ENCODE measurements at places on chromosomes 5 and 9. TPM values are rescaled to one million over a fixed set of nuclear protein-coding genes. Genes with fewer than 3 reads are reported as not detected.

DNA sequence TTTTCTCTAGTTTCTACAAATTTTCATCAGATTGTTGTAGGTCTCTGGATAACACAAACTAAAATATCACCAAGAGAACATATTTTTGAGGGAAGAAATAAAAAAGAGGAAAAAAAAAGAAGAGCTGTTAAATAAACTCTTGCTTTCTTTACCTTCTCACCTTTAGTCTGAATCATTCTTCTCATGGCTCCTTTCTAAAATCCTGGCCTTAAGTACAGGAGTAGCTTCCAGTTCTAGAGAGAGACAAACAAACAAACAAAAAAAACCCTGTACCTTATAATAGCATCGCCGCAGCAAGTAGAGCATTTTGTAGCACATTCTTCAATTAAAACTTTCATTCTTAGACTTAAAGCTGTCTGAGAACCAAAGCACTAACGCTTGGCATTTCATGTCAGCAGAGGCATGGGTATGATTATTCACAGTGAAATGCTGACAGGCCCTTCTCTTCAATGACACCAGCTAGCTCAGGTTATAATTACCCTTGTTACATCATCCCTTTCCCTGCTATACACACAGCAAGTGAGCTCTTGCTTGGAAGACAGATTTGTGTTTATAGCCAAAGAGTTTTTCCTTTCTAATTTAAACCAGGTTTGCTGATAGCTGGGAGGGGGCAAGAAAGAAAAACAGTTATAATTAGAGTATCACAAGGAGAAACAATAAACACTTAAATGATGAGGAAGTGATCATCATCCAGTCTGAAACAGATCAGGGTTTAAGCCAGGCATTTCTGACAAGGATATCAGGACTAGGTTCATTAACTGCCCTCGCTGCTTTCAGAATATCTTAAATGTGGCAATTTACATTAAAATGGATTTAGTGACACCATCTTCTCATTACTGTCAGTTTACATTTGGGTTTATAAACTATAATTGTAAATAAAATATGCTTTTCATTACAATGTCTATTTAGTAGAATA is 510.9 kb upstream of the ZNF608 start:
- DNase-seq: no peak

- peak; percentile 74 for DNase-seq
These were observed 325.1 kb downstream of the GADD45G start for GRCh38 chr9:89929673-89930480.

- DNase-seq: peak; percentile 56
These were observed 464.9 kb downstream of the TLE1 start for GRCh38 chr9:81224166-81225081.

- DNase-seq: no peak
These were observed 27.1 kb upstream of the IFNA14 start for GRCh38 chr9:21266733-21267484.

GRCh38 chr5:171264843-171265242 is 44.2 kb upstream of the TLX3 start:
- DNase-seq: no peak

- no peak for DNase-seq
These were observed 85.7 kb upstream of the SGCD start for GRCh38 chr5:156241266-156241665.

GRCh38 chr9:13332571-13332970 is 53.1 kb upstream of the MPDZ start:
- DNase-seq: peak; percentile 55

DNA sequence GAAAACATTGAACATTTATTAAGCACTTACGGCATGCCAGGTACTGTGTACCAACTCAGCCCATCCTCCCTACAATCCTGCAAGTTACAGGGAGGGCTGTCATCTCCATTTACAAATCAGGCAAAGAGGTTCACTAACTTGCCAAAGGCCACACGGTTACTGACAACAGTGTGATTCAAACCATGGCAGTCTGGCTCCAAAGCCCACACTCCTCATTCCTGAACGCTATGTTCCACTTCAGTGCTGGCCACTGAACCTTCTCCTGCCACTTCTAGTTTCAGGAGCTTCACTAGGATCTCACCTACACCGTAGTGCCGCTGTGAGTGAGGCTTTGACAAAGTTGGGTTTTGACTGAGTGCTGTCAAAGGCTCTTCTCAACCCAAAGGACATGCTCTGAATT is 7.2 kb upstream of the LIFR start:
- DNase-seq: no peak

RNF180 gene
- total RNA-seq: 24.4 TPM

PCDHA6 gene
- total RNA-seq: 0.92 TPM

ROPN1L gene
- 31.7 TPM for total RNA-seq

BNC2 gene
- 23.2 TPM for total RNA-seq

IFNA2 gene
- not detected for total RNA-seq

CTNND2 gene
- 2.2 TPM for total RNA-seq

All from lung (tissue), 17 donors.